ENCODE measurements at places on chromosomes 5 and 9. TPM values are rescaled to one million over a fixed set of nuclear protein-coding genes. Genes with fewer than 3 reads are reported as not detected.
A peak's percentile ranks its signal among the peaks of the same experiment; 100 is the strongest.

GRCh38 chr5:14716755-14717752, 52.5 kb downstream of the OTULIN start:
- DNase-seq = no peak

DNA sequence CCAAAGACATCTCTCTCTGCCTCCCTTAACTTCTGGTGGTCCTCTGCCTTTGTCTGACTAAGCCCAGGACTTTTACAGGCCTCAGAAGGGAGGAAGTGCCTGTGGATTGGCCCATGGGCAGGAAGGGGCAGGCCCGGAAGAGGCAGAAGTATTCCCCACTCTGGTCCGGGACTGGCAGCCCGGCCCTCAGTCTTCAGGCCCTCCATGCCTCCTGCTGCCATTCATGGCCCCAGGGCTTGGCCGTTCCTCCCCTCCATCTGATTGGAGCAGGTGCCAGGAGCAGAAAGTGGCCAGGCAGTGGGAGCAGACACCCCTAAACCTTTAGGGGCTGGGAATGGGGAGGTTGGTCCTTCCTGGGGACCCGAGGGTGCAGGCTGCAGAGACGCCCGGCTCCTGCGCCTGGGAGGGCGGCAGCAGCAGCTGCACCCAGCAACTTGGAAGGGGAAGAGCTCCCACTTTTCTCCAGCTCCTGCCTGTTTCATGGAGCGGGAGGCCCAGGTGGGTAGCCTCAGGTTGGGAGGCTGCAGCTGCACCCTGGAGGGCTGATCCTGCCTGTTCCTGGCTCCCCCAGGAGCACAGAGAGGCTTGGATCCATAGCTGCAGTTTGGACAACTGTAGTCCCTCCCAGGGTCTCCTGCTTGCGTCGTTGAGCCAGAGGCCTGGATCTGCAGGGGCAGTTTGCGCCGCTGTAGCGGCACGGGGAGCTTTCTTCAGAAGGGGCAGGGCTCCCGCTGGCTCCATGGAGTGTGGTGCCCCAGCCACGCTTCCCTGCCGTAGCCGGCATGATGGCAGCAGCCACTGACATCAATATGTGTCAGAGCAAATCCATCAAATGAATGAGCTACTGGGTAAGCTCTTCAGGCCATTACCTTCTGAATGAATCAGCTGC, 661.5 kb upstream of the NUDT12 start:
- DNase-seq = no peak

- DNase-seq = no peak
Measured at GRCh38 chr9:34866614-34867013, 91.5 kb upstream of the PHF24 start.

DNA sequence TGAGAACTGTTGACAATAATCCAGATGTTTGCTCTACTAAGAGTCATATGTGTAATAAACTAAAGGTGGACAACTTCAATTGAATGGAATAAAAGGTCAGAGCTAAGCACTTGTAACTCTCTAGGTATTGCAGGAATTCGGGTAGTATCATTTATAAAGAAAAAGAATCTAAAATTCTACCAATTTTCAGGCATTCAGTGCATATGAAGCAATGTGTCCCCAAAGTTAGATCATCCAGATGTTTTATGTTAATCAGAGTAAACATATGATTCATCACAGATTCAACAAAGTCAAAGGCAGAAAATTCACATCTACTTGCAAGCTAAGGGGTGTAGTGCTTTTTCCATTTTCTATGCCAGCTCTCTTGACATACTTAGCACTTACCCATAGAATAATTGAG, 477.1 kb downstream of the PDE4D start:
- DNase-seq = peak; percentile 66

GRCh38 chr5:61010467-61011454, 65.8 kb downstream of the NDUFAF2 start:
- DNase-seq = peak; percentile 14

DNA sequence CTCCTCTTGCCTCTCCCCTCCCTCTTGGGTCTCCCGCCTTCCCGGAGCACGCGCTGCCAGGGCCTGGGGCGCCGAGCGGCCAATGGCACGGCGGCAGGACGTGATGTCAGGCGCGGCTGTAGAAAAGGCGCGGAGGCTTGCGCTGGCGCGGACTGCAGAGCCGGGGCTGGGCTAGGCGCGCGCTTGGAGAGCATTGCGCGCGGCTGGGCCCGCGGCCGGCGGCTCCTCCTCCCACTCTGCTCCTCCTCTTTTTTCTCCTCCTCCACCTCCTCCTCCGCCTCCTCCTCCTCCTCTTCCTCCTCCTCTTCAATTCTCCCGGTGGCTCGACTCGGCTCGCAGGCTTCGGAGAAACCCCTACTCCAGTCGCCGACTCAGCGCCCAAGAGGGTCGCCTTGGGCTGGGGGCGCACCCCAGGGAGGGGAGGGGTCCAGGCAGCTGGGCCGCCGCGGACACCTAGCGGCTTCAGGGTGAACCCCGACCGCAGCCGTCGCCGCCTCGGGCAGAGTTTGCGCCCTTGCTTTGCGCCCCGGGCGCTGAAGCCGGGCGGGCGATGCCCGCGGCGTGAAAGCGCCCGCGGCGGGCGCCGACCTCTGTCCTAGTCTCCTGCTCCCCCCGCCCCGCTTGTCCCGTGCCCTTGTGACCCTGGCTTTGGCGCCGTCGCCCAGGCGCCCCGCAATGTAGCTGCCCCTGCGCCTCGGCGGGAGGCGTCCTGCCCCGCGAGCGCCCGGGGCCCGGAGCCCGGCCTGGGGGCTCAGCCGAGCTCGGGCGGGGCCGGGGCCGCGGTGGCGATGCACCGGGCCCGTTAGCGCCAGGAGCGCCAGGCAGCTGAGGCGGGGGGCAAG, at the start of gene LHX2:
Gene LHX2, plus strand, starts transcription at position 309 of the 842 bp plus-strand sequence. CDS start 581 bp downstream, outside the sequence.
- peak; percentile 95 for DNase-seq

DNA sequence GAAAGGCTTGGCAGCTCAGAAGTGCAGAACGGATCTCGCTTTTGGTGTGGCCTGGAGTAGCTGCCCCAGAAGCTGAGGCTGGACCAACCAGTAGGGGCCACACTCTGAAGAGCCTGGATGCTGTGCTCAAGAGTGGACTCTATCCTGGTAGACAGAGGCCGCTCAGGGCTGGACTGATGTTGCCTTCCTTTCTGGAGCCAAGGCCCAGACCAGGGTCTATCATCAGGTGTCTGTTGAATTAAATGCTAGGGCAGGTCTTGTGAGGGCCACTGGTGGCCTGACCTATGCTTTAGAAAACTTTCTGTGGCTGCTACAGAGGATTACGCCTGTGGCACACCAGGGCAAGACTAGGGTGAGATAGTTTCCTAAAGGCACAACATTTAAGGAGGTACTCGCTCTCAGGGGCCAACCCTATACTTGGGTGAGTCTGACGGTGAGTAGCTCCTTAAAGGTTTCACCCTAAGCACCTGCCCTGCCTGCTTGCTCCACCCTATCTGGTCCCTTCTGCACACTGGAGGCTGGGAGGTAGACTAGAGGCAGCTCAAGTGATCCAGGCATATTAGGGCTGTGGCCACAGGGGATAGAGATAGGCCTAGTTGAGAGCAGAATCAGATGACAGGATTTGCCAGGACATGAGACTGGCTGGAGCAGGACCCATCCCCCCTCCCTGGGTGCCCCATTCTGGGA, 9.8 kb upstream of the IRF1 start:
- no peak for DNase-seq

DNA sequence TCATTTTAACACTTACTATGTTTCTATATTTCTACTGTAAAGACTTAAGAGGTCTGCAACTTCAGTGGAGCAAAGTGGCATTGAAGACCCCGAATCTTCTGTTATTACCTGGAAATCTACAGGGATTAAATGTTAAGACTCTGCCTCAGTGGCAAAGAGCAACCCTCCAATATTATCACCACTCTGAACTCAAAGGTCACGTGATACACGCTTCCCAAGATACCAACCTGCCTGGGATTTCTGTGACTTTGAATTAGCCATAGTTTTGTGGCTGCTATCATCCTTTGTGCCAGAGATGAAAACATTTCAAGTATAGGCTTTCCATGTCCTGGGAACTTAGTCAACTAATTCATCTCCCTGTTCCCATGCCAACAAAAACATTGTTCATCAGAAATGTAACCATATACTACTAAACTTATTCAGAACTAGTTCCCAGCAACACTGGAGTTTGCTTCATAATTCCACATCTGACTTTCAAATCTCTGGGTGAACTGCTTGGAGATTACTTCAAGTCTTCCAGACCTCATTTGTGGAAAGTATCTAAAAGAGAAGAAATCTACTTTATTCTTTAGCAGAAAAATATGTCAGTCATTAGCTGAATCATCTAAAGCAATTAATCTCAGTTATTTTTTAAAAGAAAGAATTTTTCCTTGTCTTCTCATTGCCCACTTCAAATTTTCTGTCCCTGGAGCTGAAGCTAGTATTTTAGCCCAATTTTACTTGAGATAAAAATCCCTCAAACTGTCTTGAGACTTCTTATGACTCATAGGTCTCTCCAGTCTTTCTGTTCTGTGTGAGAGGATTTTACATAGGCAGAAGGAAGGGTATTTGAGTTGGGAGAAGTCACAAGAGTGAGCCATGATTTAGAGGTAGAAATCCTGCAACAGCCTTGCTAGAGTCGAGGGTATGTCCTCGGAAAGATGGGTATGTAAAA, 83.0 kb downstream of the ZNF462 start:
- DNase-seq = no peak

- no peak for DNase-seq
Measured at GRCh38 chr9:75531588-75531987, 358.9 kb upstream of the PCSK5 start.

DNA sequence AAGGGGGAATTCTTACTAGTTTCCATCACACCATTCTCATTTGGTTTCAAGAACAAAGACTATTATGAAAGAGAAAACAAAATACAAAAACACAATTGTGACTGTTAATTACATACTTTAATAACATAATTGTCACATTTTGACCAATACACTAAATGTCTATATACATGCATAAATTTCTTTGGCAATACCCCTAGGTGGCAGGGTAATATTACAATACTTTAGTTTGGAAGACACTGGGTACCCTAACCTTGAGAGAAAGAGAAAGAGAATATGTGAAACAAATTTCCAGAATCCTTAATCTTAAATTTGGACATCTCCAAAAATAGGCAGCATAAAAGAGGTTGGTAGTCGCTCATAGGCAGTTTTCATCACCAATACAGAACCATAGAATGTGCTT, 619.6 kb upstream of the ADAMTS16 start:
- DNase-seq = no peak

DNA sequence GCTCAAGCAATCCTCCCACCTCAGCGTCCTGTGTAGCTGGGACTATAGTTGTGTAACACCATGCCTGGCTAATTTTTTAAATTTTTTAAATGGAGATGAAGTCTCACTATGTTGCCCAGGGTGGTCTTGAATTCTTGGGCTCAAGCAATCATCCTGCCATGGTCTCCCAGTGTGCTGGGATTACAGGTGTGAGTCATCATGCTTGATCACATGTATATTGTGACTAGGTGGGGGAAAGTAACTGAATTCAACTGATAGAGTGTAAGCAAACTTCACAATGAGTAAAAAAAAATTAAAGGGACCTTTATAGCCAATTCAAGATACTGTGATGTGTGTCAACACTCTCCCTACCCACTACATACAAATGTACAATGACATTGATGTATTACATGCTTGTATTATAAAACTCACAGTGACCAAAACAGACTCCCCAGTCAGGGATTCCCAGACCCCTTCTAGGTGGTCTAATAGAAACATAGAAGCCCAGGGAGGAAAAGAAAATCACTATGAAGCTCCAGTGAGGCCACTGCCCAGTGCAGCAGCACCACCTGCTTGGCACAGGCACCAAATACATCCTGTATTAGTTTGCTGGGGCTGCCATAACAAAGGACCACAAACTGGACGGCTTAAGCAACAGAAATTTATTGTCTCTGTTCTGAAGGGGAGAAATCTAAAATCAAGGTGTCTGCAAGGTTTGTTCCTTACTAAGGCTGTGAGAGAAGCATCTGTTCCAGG, 8.8 kb downstream of the PLGRKT start:
- no peak for DNase-seq

DNA sequence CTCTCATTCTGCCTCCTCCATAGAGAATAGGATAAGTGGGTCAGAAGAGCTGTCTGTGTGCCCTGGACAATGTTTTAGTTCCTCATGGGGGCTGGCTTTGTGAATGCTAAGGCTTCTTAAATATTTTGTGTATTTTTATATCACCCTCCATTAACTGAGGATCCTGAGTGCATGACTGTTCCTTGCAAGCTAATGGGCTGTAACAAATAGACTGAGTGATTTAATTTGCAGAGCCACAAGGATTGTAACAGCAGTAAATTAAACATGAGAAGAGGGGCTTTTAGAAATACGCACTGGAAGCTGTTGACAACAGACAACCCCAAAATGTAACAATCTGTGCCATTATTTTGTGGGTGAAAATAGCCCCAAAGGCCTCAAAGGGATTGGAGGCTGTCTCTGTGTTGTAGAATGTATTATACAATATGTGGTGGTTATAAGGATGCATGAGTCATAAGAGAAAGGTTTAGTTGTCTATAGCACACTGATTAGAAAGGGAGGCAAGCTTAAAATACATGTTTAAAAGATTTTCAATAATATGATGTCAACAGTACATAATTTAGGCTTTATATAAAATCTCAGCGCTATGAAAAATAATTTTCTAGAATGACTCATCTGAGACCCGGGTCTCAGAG, 152.7 kb upstream of the ACTBL2 start:
- DNase-seq = no peak

The CYLC2 gene
- not detected for polyA plus RNA-seq

The PCDHB13 gene
- 0.08 TPM for polyA plus RNA-seq

The ATP10B gene
- not detected for polyA plus RNA-seq
